Epithelial cell of proximal tubule (primary cell): ENCODE measurements at places on chromosomes 13 and 19. TPM values are rescaled to one million over a fixed set of nuclear protein-coding genes. Genes with fewer than 3 reads are reported as not detected.

The TTYH1 gene
- total RNA-seq = 3.6 TPM in 1 of 2 replicates, not detected in the other

DNA sequence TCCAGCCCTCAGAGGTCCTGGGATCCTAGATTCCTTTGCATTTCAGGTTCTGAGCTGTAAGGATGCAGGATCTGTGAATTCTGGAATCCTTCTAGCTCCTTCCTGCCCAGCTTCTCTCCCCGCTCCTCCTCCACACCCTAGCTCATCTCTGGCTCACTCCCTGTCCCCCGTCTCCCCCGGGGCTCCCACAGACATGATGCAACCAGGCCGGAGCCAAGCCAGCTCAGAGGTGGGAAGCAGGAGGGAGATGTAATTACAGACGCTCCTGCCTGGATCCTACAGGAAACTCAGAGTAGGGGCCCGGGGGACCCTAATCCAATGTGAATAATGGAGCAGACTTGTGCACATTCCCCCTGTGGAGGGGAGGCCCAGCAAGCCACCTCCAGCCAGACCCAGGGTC is 4.5 kb downstream of the GNG8 start:
- DNase-seq = no peak

GRCh38 chr19:50362030-50362412 is 3.4 kb downstream of the NAPSA start:
- no peak for DNase-seq

DNA sequence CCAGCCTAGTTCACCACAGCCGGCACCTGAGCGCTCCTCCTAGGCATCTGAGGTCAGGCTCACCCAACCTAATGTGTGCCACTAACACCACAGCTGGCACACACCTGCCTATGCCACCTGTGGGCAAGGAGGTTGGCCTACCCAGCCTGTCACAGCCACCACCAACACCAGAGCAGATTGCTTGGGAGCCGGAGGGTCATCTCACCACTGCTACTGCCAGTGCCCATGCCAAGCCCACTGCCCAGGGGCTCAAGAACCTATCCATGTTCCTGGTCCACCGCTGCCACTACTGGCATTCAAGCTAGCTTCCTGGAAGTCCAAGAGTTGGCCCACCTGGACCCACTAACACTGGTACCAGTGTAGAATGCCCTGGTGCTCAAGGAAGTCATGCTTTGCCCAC is 42.5 kb downstream of the F2RL3 start:
- DNase-seq = no peak
